ENCODE measurements at places on chromosomes 16 and 17. TPM values are rescaled to one million over a fixed set of nuclear protein-coding genes. Genes with fewer than 3 reads are reported as not detected.

HOXB13 gene
- total RNA-seq = not detected

EPN2 gene
- 28.1 TPM for total RNA-seq

PARD6A gene
- 0.97 TPM for total RNA-seq

PRDM7 gene
- not detected for total RNA-seq

TPPP3 gene
- 0.97 TPM for total RNA-seq

ZNF629 gene
- 20.9 TPM for total RNA-seq

ATF7IP2 gene
- 1.3 TPM for total RNA-seq

KRTAP4-3 gene
- total RNA-seq = not detected

CDRT15 gene
- total RNA-seq = not detected

TNK1 gene
- 2.4 TPM for total RNA-seq

FOXN1 gene
- not detected for total RNA-seq

ATAD5 gene
- 0.61 TPM for total RNA-seq

MYH8 gene
- not detected for total RNA-seq

KCNH4 gene
- under 0.01 TPM for total RNA-seq

INTS2 gene
- 11.7 TPM for total RNA-seq

PHKG2 gene
- total RNA-seq = 22.3 TPM

COPZ2 gene
- 95.6 TPM for total RNA-seq

MYCBPAP gene
- total RNA-seq = 0.97 TPM

HS3ST3A1 gene
- total RNA-seq = 40.1 TPM

PRRT2 gene
- total RNA-seq = 6.5 TPM

TMC6 gene
- total RNA-seq = 3.9 TPM

GOT2 gene
- 25.5 TPM for total RNA-seq

SEPTIN1 gene
- 0.32 TPM for total RNA-seq

NUP85 gene
- total RNA-seq = 21.0 TPM

Measured in hair follicle dermal papilla cell (primary cell).